ENCODE measurements at places on chromosomes 4 and X.

DNA sequence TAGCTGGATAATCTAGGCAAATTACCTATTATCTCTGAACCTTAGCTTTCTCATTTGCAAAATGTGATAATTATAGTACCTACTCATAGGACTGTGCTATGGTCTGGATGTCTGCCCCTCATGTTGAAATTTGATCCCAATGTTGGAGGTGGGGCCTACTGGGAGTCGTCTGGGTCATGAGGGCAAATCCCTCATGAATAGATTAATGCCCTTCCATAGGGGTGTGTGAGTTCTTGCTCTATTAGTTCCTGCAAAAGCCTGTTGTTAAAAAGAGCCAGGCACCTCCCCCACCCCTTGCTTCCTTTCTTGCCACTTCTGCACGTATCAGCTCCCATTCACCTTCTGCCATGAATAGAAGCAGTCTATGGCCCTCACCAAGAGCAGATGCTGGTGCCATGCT lies 73.9 kb downstream of the SERTM2 start:
- DNase-seq: no peak

GRCh38 chrX:74232859-74233258 lies 71.1 kb upstream of the ZCCHC13 start:
- no peak for DNase-seq

GRCh38 chrX:43815209-43815608 lies 67.0 kb downstream of the MAOB start:
- no peak for DNase-seq

- DNase-seq: no peak
These were observed 230.2 kb downstream of the AFAP1 start for GRCh38 chr4:7709431-7709830.

DNA sequence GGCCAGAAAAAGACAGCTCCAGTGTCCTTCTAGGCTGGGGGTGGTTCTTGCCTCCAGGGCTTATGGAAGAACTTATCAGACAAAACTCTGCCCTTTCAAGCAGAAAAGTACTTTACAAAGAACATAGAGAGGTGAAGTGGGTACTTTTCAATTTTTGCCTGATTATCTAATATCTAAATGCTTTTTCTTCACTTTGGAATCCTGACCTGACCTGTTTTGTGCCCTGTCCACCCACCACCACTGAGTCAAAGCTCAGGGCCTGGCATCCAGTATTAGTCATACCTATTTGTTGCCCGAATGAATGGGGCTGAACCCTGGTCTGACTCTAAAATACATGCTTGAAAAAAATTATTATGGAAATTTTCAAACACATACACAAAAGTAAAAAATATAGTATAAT lies 37.2 kb downstream of the RTL9 start:
- DNase-seq: no peak

GRCh38 chr4:22238742-22239141 lies 277.1 kb downstream of the ADGRA3 start:
- DNase-seq: no peak

DNA sequence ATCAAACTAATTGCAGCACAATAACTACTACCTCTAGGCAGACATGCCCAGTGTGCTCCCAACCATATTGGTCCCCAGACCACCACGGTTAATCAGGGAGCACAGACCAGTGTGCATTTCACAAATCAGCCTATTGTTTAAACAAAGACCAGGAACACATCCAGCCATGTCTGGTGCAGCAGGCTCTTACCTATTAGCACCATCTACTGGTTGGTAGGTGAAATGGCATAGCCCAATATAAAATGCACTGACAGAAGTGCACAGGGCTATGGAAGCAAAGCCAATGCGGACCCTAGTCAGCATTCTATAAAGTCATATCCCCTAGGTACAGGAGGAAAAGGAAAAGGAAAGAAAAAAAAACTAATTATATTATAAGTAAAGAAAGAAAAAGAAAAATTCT lies 15.5 kb upstream of the CYLC1 start:
- DNase-seq: peak; percentile 53

DNA sequence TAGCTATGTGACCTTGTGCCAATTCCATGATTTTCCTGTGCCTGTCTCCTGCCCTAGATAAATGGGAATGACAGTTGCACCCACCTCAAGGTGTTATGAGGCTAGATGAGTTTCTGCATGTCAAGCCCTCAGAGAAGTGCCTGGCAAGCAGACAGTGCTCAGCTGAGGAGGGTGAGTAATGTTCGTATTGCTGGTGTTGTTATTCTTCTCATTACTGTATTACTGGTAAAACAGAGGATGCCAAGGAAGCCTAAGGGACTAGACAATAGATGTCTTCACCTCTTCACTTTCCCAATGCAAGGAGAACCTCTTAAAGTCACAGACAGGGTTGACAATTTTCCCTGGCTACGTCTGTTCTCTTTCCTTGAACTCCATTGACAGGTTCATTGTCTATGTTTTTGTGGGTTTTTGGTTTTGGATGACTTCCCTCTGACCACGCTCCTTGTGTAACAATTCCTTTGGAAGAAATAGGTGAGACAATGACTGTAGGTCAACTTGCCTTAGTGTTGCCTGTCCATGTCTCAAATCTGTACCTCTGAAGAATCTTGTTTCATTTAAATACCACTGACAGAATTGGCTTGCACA lies 19.2 kb downstream of the ETDC start:
- no peak for DNase-seq

GRCh38 chrX:71198066-71198465 lies 25.0 kb upstream of the GJB1 start:
- peak; percentile 48 for DNase-seq

DNA sequence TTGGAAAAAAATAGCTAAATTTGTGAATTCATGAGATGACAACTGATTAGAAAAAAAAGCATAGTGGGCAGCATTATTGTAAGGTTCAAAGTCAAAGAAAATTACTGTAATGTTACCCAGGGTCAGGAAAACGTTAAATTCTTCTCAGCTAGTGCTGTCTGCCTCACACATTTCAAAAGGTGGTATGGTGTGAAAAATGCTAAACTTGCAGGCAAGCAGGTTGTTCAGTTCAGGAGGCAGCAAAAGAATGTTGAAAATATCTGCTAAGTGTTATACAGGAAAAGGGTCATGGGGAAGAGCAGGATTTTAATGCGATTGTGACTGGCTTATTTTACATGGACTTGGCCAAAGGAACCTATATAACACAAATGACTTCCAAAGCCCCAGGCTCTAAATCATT lies 232.5 kb upstream of the NDST3 start:
- no peak for DNase-seq

DNA sequence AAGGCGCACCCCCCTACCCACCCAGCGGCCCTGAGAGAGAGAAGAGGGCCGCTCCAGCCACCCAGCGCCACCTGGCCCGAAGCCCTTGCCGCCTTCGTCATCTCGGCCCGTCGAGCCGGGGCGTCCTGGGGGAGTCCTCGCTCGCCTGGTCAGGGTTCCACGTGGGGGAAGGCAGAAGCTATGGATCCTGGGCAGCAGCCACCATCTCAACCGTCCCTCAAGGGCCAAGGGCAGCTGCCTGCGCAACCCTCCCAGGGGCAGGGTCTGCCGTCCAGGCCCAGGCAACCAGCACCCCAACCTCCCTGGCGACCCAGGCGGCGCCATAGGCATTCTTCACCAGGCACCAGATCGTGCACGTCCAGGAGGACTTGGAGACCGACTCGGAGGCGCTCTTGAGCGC lies 51.5 kb upstream of the IL13RA2 start:
- DNase-seq: no peak

GRCh38 chrX:10990976-10991375 lies 120.2 kb upstream of the HCCS start:
- DNase-seq: no peak

- no peak for DNase-seq
These were observed 126.3 kb downstream of the FBXO8 start for GRCh38 chr4:174157106-174157607.

GRCh38 chr4:153325558-153325957 lies 18.9 kb upstream of the MND1 start:
- DNase-seq: no peak

- DNase-seq: no peak
These were observed 17.8 kb downstream of the SCD5 start for GRCh38 chr4:82780752-82781231.

- DNase-seq: no peak
These were observed 242.5 kb upstream of the FAT4 start for GRCh38 chr4:125072269-125072668.

DNA sequence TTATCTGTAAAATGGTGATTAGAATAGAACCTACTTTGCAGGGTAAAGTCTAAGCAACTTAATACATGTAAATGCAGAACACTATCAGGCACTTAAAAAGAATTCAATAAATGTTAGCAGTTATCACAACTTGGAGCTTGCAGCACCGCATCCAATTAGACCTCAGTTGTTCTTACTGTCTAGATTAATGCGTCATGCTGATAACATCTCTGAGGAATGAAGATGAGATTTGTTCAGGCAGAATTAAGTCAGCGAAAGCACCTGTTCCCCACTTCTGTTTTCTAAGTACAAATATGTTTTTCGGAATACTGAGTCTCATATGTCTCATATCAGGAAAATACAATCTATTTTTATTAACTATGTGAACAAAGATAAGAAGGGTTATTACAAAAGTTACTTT lies 58.7 kb downstream of the TMA16 start:
- DNase-seq: no peak

DNA sequence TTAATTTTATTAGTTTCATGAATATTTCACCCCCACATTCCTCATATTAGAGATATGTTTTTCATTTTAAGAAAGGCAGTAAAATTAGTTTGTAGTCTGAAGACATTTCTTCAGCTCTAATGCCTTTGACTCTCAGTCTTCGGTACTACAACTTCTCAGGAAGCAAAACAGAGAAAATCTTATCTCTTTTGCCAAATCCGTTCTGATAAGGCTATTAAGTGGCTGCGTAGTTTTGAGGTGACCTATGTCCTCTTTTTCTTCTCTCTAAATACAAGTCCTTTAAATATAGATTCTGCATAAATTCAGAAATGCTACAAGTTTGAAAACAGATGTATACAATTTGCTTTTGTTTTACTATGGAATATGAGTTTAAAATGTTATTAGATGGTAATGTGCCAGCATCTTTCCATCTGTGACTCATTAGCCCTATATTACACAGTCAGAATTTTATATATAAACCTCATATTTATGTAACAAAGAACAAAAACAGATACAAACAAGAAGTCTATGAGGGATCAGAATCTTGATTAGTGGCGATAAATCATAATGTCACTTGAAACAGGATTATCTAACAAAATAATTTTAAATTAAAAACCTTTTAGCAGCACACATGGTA lies 181.2 kb upstream of the ETNPPL start:
- DNase-seq: no peak

GRCh38 chr4:102564399-102565059 lies 63.4 kb downstream of the NFKB1 start:
- no peak for DNase-seq

GRCh38 chrX:46687619-46688018 lies 71.3 kb downstream of the SLC9A7 start:
- no peak for DNase-seq

GRCh38 chrX:129642641-129643040 lies 12.1 kb downstream of the APLN start:
- no peak for DNase-seq

- DNase-seq: no peak
These were observed 109.0 kb downstream of the ATP11C start for GRCh38 chrX:139823806-139824205.

- DNase-seq: no peak
These were observed 43.4 kb downstream of the GABRB1 start for GRCh38 chr4:47074816-47075215.

GRCh38 chr4:164313853-164314252 lies 440.1 kb upstream of the SMIM31 start:
- DNase-seq: no peak

DNA sequence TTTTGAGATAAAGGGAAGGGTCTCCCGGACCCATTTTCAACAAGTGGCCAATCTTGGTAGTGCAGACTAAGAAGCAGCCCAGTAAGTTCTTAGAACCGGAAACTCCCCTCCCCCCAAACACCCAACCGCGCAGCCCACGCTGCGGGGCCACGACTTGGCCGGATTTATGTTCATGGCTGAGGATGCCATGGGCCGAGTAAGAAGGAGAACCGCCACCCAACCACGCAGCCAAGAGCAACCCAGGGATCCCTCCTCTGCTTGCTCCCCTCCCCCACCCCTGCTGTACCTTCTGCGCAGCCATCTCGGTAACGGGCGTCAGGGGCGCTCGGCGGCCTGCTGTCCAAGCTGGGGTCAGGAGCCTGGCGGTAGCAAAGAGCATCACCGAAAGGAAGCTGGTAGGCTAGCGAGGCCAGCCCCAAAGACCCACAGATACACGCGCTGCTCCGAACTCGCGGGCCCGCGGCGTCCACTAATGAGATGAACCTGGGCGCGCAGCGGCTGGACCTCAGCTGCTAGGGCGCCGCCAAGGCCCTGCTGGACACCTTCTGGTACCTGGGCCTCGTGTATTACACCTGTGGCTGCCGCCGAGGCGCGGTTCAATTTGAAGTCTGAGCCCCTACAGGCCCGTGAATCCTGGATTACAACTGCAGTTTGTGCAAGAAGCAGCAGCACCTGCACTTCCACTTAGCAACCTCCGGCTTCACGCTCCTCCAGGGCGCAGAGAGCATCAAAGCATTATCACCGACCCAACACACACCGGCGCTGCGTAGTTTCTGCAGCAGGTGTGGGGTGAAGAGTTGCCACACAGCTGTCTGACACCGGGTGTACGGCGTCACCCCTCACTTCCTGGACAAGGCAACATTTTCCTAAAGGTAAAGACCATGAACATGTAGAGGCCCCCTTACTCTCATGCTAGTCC lies 63.4 kb downstream of the NUDT10 start:
- peak; percentile 16 for DNase-seq

- no peak for DNase-seq
These were observed 131.8 kb upstream of the PITX2 start for GRCh38 chr4:110754716-110755115.

- DNase-seq: no peak
These were observed 118.0 kb downstream of the SLC2A9 start for GRCh38 chr4:9903317-9903716.

DNA sequence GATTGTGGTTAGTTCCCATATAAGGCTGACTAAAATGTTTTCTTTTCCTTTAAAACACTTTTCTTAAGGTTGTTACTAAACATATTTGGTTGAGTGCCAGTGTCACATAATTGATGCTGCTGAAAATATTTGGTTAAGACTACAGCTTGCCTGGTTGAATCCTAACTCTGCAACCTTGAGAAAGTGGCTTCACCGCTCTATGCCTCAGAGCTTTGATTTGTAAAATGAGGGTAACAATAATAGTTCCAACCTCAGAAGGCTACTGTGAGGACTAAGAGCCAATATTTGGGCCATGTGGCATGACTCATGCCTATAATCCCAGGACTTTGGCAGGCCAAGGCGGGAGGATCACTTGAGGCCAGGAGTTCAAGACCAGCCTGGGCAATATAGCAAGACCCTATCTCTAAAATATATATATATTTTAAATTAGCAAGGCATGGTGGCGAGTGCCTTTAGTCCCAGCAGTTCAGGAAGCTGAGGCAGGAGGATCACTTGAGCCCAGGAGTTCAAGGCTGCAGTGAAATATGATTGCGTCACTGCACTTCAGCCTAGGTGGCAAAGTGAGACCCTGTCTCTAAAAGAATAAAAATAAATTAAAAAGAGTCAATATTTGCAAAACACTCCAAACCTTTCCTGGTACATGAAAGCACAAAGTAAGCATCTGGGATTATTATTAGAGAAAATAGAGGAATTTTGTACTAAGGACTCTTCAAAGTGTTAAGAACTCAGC lies 7.1 kb upstream of the NEIL3 start:
- DNase-seq: no peak

- peak; percentile 18 for DNase-seq
These were observed 41.9 kb downstream of the TNIP2 start for GRCh38 chr4:2714061-2714770.

GRCh38 chr4:103497692-103498091 lies 222.1 kb downstream of the TACR3 start:
- no peak for DNase-seq

- DNase-seq: no peak
These were observed 74.9 kb downstream of the METTL14 start for GRCh38 chr4:118760092-118760491.

Measured in activated CD4-positive, alpha-beta T cell treated with anti-CD3 and anti-CD28 coated beads, Interleukin-2, Interleukin-4, amounts not matched to agents 100 ng/mL and 50 ng/mL, durations not matched to agents 16 hours and 8 hours (primary cell).